ENCODE measurements at places on chromosomes 4 and X. TPM values are rescaled to one million over a fixed set of nuclear protein-coding genes. Genes with fewer than 3 reads are reported as not detected.

GRCh38 chrX:135505351-135505750, 15.1 kb upstream of the INTS6L start:
- no peak for DNase-seq

GRCh38 chrX:3268829-3269228, 77.6 kb downstream of the MXRA5 start:
- no peak for DNase-seq

DNA sequence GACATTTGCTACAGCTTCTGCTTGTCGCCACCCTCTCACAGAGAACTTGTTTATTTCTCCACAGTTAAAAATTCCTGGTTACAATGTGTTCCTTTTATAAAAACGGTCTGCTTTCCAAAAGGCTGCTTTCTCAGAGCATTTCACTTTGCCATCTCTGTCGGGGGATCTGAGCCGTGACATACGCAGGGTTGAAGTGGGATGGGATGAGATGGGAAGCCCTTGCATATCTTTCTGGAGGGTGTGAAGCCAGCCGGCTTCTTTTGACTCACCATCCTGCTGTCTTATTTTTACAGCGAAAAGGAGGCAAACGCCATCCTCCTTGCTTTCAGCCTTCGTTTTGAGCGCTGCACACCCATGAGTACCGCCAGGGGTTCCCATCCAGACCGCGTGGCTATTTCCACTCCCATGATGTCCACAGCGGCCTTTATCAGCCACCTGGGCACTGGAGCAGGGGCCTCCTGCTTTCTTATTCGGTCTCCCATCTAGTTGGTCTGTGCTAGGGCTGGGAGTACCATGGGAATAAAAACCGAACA, 99.8 kb upstream of the GATB start:
- DNase-seq: no peak

DNA sequence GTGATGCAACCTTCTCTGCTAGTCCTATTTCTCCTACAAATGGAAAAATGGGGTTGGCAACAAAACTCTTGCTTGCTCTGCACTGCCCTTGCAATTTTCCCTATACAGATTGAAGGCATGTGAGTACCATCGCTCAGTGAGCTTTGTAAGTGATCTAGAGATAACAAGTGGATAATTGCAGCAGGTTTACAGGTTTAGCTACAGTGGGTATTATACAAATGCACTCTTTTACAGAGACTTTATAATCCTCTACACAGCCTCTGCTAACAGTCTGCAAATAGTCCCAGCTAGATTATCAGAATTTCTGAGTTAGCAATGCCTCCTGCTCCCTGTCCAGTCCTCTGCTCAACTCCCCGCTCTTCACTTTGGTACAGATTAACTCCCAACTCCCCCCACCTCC, 11.1 kb downstream of the LEF1 start:
- DNase-seq: no peak

GRCh38 chrX:24498975-24499374, 33.9 kb downstream of the PDK3 start:
- DNase-seq: no peak

GRCh38 chr4:6753891-6754290, 28.6 kb upstream of the KIAA0232 start:
- DNase-seq: no peak

DNA sequence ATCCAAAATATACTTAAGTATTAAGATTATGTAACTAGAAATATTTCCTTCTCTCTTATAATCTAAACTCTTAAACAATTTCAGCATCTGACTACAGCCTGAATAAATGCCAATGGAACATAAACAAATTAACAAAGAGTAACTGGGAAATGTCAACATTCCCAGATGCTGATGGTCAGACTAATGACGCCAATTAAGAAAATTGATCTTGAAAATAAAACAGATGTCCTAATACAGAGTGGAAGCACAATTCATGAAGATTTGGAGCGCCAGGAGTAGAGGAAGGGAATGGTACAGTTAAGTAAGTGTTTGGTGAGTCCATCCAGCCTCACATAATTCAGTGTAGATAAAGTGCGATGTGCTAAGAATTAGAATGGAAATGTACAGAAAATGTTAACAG, 203.7 kb upstream of the NWD2 start:
- DNase-seq: no peak

DNA sequence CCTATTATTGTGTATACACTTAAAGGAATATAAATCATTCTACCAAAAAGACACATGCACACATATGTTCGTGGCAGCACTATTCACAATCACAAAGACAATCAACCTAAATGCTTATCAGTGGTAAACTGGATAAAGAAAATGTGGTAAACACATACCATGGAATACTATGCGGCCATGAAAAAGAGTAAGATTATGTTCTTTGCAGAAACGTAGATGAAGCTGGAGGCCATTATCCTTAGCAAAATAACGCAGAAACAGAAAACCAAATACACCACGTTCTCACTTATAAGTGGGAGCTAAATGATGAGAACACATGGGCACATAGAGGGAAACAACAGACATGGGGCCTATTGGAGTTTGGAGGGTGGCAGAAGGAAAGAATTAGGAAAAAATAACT, 593.2 kb downstream of the DMD start:
- DNase-seq: no peak

GRCh38 chr4:63898961-63899360, 510.3 kb downstream of the TECRL start:
- DNase-seq: no peak

DNA sequence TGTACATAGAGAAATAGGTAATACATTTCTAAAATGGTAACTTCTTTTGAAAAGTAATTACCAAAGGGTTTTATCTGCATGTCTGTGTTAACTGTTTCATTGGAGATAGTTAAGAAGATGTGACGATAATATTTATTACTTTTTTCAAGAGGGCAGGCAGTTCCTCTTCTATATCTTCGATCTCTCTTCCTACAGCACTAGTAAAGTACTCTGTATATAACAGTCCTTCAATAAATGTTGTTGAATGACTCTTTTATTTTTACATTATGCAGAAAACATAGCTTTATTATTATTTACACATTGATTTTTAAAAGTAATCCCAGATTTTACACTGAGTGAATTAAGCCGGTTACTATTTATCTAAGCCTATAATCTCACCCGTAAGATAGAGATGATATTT, 51.8 kb downstream of the TMPRSS11E start:
- no peak for DNase-seq

DNA sequence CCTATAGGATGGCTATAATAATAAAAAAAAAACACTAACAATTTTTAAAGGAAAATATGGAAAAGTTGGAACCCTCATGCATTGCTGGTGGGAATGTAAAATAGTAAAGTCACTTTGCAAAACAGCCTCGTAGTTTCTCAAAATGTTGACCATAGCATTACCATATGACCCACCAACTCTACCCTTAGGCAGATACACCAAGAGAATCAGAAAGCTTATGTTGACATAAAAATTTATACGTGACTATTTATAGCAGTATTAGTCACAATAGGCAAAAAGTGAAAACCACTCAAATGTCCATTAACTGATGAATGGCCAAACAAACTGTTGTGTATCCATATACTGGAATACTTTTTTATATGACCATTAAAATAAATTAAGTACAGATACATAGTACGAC, 19.8 kb upstream of the FAM241A start:
- DNase-seq: no peak

DNA sequence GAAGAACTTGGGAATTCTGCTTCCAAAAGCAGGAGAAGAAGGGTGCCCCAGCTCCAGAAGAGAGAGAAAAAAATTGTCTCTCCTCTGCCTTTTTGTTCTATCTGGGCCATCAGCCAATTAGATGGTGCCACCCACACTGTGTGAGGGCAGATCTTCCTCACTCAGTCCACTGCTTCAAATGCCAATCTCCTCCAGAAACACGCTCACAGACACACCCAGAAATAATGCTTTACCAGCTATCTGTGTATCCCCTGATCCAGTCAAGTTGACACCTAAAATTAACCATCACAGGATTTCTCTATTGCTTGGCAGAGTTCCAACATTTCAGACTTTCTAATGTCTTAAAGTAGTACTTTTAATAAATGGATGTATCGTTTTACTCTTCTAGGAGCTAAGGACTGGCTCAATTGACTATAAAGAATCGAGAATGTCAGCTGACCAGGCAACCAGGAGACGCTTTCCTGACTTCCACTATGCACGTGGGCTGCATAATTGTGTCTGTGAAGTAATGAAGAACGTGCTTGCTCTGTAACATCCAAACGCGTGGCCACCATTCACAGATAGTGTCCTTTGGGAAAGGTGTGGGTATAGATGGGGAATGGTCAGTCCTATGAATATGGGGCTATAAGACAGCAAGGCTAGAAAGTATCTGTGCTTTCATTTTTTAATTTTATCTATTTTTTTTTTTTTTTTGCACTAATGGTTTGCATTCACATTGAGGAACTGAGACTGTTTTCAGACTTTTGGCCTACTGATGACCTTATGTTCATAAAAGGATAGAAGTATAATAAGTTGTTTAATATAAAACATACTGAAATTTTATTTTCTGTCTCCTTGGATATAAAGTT, 9.9 kb upstream of the SMIM20 start:
- no peak for DNase-seq

- DNase-seq: no peak
These were observed 318.6 kb downstream of the NAF1 start for GRCh38 chr4:162847945-162848549.

- no peak for DNase-seq
These were observed 355.7 kb downstream of the GALNTL6 start for GRCh38 chr4:172168888-172169287.

DNA sequence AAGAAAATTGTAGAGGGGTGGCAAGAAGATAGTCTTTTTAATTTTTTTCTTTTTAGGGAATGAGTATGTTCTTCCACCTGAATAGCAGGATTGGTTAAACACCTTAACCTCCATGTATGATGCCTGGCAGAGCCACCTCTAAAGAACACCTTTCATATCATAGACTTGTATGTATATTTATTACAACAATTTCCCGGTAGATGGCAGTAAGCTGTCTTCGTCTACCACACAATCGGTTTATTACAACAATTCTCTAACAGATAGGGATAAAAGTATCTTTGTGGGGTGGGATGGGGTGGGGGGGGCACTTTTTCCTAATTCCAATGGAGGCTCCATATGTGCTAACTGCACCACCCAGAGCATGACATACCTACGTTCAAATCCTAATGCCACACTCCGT, 255.5 kb downstream of the LDB2 start:
- no peak for DNase-seq

DNA sequence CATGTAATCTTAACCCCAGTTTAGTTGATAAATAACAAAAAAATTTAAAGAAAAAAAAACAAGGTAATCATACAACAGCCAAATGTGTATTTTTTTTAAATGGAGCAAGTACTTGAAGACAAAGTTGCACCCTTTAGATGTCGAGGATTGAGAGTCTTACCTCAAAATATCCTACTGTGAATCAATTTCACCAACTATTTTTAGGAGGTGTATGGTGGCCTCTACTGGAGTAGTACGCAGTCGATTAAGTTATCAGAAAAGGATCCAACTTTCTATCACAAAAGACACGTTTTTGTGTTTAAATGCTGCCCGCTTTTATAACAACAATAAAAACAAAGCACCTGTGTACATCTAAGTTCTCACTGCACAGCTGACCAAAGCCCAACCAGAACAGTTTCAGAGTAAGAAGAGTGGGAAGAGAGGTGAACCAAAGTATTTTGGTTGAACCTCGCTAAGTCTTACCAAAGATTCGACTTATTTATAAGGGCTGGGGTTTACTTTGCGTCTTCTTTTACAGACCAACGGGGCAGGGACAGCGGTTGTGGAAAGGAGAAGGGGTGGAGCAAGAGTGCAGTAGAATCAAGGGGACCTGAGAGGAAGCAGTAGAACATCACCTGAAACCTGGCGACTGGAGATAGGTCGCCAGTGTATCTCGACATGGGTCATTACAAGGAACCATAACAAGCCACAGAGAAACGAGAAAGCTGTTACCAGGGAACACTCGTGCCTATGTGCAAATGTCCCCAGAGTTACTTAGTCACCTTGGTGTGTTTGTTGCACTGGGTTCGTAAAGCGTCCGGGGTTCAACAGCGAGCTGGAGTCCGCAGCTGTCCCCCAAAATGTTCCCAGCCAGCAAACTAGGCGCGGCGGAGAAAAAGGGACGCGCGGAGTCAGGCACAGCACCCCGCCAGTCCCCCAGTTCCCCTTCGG, 1.1 kb downstream of the RPS6KA6 start:
- no peak for DNase-seq

DNA sequence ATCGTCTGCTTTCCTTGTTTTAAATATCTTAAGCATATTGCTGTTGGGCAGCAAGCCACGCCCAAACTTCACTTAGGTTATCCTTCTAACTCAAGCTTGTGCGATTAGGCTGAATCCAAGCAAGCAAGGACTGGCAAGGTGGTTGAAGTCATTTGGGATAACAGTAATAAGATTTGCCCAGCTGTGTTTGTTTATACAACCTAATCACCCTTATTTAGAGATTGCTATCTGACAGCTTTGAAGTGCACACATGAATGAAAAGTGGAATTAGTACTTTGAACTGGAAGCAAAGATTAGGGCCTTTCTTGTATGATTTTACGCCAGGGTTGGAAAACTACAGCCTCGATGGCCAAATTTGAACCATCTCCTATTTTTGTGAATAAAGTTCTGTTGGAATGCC, 182.1 kb downstream of the ASB9 start:
- DNase-seq: no peak

DNA sequence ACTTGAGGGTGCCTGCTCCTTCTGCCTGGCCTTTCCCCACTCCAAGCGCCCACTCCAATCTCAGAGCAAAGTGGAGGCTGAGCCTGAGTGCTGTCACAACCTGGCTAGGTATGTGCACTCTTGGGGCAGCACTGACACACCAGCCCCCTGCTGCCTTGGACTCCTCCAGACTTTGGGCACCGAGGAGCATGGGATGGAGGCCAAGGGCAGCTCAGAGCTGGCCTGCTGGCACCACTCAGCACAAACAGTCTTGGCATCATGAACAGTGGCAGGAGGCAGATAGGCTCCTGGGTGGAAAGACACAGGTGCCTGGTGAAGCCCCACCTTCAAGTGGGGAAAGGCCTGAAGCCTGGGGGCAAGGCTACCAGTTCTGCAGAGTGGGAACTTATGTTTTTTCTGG, 91.8 kb downstream of the KCNIP4 start:
- no peak for DNase-seq

Gene ZFYVE28
- 9.1 TPM for polyA plus RNA-seq

Gene L1CAM
- not detected for polyA plus RNA-seq

Gene TKTL2
- not detected for polyA plus RNA-seq

Gene PAK3
- polyA plus RNA-seq: 0.23 TPM

Gene IL13RA2
- not detected for polyA plus RNA-seq

Gene EVC2
- 1.6 TPM for polyA plus RNA-seq
